Pulmonary artery endothelial cell (primary cell): ENCODE measurements at places on chromosomes 7 and 10. TPM values are rescaled to one million over a fixed set of nuclear protein-coding genes. Genes with fewer than 3 reads are reported as not detected.

Gene GAD2
- not detected in 2 replicates for total RNA-seq

Gene HDAC9
- total RNA-seq: 4.7 and 10.9 TPM in 2 replicates

Gene LRRTM3
- not detected in 2 replicates for total RNA-seq

Gene FAM25G
- total RNA-seq: not detected in 2 replicates

Gene OR2A5
- not detected in 2 replicates for total RNA-seq

Gene MBL2
- total RNA-seq: not detected in 2 replicates

DNA sequence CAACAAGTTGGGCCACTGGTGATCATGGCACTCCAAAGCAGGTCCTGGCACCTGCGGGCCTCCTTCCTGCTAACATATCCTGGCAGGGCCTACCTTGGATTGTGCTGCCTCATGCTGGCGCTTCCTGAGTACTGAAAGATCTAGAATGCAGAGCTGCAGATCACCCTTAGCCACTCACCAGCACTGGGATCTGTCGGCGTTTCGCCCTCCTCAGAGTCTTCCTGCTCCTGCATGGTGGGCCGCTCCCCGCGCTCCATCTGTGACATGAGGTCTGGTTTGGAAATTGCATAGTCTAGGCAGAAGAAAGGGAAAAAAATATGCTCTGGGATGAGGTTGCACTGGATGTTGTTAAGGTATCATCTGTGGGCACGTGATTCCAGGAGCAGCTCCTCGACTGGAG is 10.0 kb downstream of the ZNF777 start:
- no peak for DNase-seq

GRCh38 chr7:151273651-151274390 is 25.3 kb upstream of the SMARCD3 start:
- no peak for DNase-seq

GRCh38 chr10:15585303-15585715 is 134.4 kb downstream of the ITGA8 start:
- DNase-seq: peak; percentile 29

- no peak for DNase-seq
Measured at GRCh38 chr10:80598084-80598798, 60.5 kb downstream of the SH2D4B start.

GRCh38 chr7:16810112-16810511 is 5.3 kb upstream of the AGR2 start:
- no peak for DNase-seq

GRCh38 chr10:124132306-124132705 is 38.9 kb upstream of the CHST15 start:
- DNase-seq: no peak

- no peak for DNase-seq
Measured at GRCh38 chr10:70306181-70306705, 22.4 kb upstream of the NPFFR1 start.

DNA sequence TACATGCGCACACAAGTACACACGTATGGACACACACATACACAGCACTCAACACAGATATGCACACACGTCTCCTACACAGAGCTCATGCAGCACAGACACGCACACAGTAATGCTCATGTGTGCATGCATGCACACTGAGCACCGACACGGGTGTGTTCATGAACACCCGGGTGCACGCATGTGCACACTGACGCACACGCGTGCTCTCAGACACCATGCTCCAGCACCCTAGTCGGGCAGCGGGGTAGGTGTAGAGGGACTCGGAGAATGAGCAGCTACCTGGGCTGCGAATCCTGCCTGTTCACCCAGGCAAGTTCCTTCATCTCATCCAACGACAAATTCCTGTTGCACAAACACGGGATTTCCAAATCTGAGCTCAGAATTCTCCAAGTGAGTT is 184.7 kb downstream of the MAD1L1 start:
- DNase-seq: no peak

DNA sequence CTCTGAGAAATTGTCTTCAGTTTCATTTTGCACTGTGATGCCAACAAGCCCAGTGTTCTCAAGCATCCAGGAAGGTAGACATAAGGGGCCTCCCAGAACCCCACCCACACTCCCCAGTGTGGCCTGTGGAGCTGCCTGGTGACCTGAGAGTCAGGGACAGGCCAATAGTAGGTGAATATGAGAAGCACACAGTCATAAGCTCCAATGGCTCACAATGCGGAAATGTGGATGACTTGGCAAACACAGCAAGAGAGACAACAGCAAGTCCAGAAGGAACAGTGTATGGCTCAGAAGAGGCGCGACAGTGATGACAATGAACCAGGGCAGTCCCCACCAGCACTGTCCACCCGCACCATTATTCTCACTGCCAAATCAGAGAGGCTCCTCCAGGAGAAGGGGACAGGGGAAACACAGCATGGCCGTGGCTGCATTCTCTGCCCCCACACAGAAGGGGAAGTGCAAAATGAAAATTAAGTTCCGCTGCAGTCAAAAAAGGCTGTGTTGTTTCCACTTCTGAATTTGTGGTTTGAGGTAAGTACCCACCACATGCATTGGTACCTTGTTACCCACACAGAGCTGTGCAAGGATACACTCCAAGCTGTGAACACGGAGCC is 419.8 kb downstream of the GRID1 start:
- no peak for DNase-seq

DNA sequence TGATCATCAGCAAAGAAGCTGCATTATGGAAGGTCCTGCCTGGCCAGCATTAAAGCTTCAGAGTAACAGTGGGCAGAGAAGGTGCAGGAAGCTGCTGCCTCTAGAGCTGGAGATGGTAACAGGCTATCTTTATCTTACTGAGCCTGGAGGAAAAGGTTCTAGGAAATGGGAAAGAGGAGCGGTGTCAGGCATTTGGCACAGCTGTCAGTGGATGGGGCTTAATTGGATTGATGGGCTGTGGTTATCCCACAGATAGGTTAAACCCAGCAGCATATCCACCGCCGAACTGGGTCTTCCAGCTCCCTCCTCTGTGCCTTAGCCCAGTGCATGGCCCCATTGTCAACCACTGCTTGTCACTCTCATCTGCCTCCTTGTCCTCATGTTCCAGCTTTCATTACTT is 127.6 kb downstream of the CCNY start:
- DNase-seq: no peak

GRCh38 chr7:102284891-102285539 is 1.7 kb upstream of the SH2B2 start:
- no peak for DNase-seq

DNA sequence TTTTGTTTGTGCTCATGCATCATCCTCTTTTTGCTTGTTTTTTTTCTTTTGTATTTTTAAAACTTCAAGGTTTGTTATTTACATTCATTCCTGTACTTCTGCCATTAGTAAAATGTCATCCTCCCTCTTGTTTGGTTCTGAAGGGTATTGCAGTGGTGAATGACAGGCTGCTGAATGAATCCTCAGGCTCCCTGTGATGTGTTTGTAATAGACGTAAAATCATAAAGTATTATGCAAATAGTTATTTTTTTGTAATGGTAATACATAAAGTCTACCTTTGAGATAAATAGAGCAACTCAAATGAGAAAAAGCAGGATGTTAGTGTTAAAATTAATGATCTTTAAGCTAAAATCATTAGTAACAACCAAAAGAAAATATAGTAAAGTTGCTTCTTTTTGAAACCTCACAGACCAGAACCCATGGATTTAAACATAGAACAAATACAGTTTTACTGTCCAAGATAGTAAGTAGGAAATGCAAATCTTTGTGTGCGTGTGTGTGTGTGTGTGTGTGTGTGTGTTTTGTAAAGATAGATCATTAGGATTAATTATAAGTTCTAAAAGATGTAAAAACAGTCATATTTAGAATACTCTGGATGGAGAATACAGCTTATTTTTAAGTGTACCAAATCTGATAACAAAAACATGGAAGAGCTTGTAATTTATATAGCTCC is 4.5 kb downstream of the GLCCI1 start:
- no peak for DNase-seq

- DNase-seq: no peak
Measured at GRCh38 chr10:13769946-13770345, 183.2 kb downstream of the PRPF18 start.

GRCh38 chr10:123579675-123580074 is 86.5 kb upstream of the GPR26 start:
- DNase-seq: no peak

DNA sequence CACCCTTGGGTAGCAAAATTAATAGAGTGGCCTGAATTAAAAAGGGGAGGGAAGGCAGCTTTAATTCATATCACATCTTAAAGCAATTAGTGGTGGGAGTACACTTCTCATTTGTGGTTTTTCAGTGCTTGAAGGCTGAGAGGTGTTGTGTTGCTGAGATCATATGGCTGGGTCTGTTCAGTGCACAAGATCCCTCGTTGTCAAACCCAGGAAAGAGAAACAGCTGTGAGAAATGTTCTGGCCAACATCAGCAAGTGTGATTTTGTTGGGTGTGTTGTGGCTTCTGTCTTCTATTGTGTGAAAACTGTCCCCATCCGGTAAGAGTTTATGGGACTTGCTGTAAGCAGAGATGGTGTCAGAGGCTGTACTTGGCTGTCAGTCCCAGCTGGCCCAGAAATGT is 197.9 kb upstream of the BMPER start:
- DNase-seq: no peak

- no peak for DNase-seq
Measured at GRCh38 chr7:91462316-91462715, 198.1 kb downstream of the FZD1 start.

- DNase-seq: no peak
Measured at GRCh38 chr7:23012908-23013714, 819 bp downstream of the HYCC1 start.

- DNase-seq: no peak
Measured at GRCh38 chr10:53664282-53665019, 891.9 kb upstream of the MBL2 start.

- no peak for DNase-seq
Measured at GRCh38 chr10:120948889-120949608, 97.9 kb downstream of the WDR11 start.

DNA sequence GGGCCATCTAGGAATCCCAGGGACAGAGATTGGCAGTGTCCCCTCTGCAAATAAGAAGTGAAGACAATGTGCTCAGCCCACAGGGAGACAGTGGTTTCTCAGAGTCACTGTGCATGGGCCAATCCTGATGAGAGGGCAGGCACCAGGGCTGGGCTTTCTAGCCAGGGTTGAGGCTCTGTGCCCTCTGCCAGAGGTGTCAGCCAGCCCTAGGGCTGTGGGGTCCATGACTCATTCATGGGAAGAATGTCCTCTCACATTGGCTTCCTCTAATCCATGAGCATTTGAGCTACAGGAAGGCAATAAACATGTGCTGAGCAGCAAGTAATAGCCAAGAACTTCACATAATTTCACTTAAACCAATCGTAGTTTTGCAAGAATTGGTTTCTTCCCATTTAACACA is 482.0 kb upstream of the MGMT start:
- no peak for DNase-seq
